Naive thymus-derived CD4-positive, alpha-beta T cell (primary cell): ENCODE measurements at places on chromosomes 1 and 21. TPM values are rescaled to one million over a fixed set of nuclear protein-coding genes. Genes with fewer than 3 reads are reported as not detected.

DNA sequence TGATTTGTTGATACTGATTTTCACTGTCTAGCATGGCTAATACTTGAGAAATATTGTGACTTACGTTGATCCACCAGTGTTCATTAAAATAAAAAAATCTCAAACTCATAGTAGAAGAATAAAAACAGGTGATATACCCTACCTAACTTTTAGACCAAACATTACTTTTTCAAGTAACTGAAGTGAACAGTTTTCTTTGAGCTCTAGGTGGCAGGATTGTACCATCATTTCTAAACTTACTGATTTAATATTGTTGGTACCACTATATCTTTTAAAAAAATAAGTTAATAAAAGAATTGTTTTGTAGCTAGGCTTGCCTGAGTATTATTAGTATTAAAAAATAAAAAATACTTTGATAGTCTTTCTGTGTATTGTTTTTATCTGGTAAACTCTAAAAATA lies 21.5 kb downstream of the CDC73 start:
- no peaks in the 10 kb centered on the region for H3K4me1 ChIP-seq
- peak; percentile 25 for DNase-seq
- H3K4me3 ChIP-seq: no peak overlapping the region
- H3K36me3 ChIP-seq: no peaks in the 10 kb centered on the region
- no peaks in the 10 kb centered on the region for H3K27me3 ChIP-seq

GRCh38 chr1:36665478-36666080 lies 182.9 kb upstream of the CSF3R start:
- H3K27me3 ChIP-seq: no peaks in the 10 kb centered on the region
- no peaks in the 10 kb centered on the region for H3K4me1 ChIP-seq
- DNase-seq: no peak
- H3K36me3 ChIP-seq: no peaks in the 10 kb centered on the region
- H3K27ac ChIP-seq: no peak overlapping the region

GRCh38 chr1:236686815-236687160 lies 489 bp downstream of the ACTN2 start:
- H3K27ac ChIP-seq: no peak overlapping the region
- peak; percentile 0 for DNase-seq
- H3K4me3 ChIP-seq: peak overlapping the region; percentile 54
- H3K27me3 ChIP-seq: peaks cover 10% of the 10 kb centered on the region
- no peaks in the 10 kb centered on the region for H3K36me3 ChIP-seq

DNA sequence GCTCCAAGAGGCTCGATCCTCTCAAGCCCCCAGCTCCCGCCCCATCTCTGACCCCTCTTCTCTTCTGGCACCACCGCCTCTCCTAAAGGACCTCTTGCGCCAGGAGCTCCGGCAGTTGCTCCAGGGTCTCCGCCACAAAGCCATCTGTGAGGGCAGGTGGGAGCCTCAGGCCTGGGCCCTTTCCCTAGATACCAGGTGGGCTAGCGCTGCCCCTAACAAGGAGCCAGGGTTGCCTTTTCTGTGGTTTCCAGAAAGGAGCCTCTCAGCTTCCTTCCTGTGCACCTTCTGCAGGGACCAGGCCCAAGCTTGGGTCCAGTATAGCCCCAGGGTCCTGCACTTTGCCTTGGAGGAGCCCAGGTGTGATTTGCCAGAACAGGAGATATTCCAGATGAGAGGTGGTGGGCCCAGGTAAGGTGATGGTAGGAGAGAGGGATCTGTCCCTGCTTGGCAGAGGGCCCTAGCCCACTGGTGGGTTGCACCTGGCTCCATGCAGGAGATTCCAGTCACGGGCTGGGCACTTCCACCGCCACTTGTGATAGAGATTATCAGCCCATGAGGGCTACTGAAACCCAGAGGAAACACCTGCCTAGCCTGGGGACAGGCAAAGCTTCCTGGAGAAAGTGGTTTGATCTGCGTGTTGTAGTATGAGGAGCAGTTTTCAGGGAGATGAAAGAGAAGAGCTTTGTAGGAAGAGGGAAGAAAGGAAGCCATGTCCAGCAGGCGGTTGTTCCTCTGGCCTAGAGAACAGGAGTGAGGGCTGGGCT lies 1.0 kb downstream of the CCDC24 start:
- no peaks in the 10 kb centered on the region for H3K4me1 ChIP-seq
- H3K36me3 ChIP-seq: no peaks in the 10 kb centered on the region
- no peaks in the 10 kb centered on the region for H3K27me3 ChIP-seq

GRCh38 chr1:47232187-47232874 lies at the start of gene TAL1:
Gene TAL1 (minus strand): TSS chr1:47232225. CDS start chr1:47225888, 6,337 bp downstream.
- no peak within 1 kb of the TSS for H3K27ac ChIP-seq
- peaks cover 23% of the 10 kb centered on the region for H3K27me3 ChIP-seq
- no peak for DNase-seq
- peak within 1 kb of the TSS; percentile 4 for H3K4me3 ChIP-seq
- no peaks in the 10 kb centered on the region for H3K36me3 ChIP-seq
- peaks cover 13% of the 10 kb centered on the region for H3K4me1 ChIP-seq

GRCh38 chr1:121414905-121415304 lies 230.1 kb downstream of the SRGAP2C start:
- DNase-seq: no peak
- H3K4me3 ChIP-seq: no peak overlapping the region
- no peaks in the 10 kb centered on the region for H3K36me3 ChIP-seq
- no peaks in the 10 kb centered on the region for H3K4me1 ChIP-seq
- no peak overlapping the region for H3K27ac ChIP-seq

GRCh38 chr21:36477001-36477400 lies 2.9 kb downstream of the CLDN14 start:
- no peaks in the 10 kb centered on the region for H3K27me3 ChIP-seq
- no peaks in the 10 kb centered on the region for H3K36me3 ChIP-seq
- H3K27ac ChIP-seq: no peak overlapping the region

DNA sequence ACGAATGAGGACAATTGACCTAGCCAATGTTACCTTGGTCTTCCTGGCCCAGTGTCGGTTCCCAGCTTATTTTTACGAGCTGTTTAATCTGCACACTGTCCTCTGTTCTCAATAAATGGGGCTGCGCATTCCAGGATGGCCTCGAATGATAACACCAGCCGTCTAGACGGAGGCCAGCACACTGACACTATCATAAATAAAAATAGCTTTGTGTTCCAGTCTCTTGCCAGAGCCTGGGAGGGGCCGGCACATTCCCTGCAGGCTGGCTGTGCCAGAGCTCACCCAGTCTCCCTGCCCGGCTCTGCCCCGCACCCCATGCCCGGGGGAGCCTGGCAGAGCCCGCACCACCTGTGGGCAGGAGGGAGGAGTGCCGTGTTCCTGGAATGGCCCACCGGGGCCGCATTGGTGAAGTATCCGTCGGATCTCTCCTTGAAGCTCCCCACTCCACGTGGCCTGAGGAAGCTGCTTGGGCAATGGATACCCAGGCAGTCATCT lies 92.1 kb downstream of the SPSB1 start:
- H3K4me1 ChIP-seq: no peaks in the 10 kb centered on the region
- H3K36me3 ChIP-seq: no peaks in the 10 kb centered on the region
- no peak overlapping the region for H3K27ac ChIP-seq
- H3K4me3 ChIP-seq: no peak overlapping the region
- no peaks in the 10 kb centered on the region for H3K27me3 ChIP-seq

GRCh38 chr1:228011721-228012311 lies 5.0 kb downstream of the WNT3A start:
- H3K36me3 ChIP-seq: no peaks in the 10 kb centered on the region
- DNase-seq: peak; percentile 2
- no peaks in the 10 kb centered on the region for H3K27me3 ChIP-seq

DNA sequence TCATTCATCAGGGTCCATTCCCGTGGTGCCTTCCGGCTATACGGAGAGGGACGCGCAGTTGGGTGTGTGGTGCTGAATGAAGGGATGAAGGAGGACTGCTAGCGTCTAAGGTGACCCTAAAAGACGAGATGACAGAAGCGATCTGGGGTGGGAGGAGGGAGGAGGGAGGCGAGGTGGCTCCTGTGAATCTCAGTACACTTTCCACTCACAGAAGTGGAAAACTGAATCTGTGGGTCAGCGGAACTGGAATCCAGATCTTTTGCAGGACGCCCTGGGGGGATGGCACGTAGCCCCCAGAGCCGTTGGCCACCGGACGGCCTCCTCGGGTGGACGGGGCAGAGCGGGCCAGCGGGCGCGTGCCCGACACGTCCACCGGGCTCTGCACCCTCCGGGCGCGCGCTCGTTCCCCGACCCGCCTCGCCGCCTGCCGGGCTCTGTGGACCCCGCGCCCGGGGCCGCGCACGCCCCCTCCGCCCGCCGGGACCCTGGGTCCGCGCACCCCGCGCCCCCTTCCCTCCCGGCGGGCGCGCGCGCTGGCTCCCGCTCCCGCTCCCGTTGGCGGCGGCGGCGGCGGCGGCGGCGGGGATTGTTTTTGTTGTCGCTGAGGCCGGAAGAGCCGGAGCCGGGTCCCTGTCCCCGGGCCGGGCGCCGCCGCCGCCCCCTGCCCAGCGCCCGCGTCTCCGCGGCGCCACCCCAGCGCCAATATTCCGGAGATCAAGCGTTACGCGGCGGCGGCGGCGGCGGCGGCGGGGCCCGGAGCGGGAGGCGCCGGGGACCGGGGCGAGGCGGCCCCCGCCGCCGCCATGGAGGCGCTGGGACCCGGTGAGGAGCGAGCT lies at the start of gene AGO4:
Gene AGO4, plus strand, starts transcription at position 403 of the 836 bp plus-strand sequence. Its CDS starts 401 bp downstream, at position 804.
- H3K27ac ChIP-seq: peak within 1 kb of the TSS; percentile 73
- DNase-seq: peak; percentile 31
- no peaks in the 10 kb centered on the region for H3K36me3 ChIP-seq
- H3K27me3 ChIP-seq: no peaks in the 10 kb centered on the region

DNA sequence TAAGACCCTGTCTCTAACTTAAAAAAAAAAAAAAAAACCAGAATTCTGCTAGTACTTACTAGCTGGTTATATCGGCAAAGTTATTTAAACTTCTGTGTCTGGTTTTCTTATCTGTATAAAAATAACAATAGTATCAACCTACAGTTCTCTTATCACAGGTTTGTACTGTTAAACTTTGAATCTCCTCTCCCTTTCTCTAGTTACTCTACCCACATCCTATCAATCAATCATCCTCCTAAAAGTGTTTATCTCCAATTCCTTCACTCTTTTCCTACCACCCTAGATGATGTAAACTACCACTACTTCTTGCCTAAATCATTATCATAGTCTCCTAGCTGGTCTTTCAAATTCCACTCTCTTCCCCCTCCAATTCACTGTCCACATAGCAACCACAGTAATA lies 27.6 kb downstream of the USP33 start:
- DNase-seq: no peak
- no peak overlapping the region for H3K27ac ChIP-seq
- H3K27me3 ChIP-seq: no peaks in the 10 kb centered on the region
- H3K36me3 ChIP-seq: peaks cover 6% of the 10 kb centered on the region

DNA sequence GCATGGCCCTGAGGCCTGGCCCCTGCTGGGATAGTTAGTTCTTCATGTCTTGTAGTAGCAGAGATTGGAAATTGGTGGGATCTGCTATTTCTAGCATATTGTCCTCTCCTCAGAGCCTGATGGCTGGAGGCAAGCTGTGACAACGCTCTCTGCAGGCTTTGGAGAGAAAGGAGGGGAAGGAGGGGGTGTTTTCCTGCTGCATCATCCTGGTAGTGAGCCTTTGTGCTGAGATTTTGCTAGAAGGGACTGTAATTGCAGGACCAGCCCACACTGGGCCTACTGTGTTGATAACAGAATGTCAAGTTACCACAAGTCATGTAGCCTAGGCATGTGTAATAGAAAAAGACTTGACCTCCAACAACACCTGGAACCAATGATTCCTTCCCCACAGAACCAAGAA lies 351.0 kb downstream of the SIPA1L2 start:
- DNase-seq: no peak
- no peak overlapping the region for H3K4me3 ChIP-seq
- H3K4me1 ChIP-seq: no peaks in the 10 kb centered on the region
- H3K27me3 ChIP-seq: no peaks in the 10 kb centered on the region

- H3K36me3 ChIP-seq: peaks cover 4% of the 10 kb centered on the region
- no peak for DNase-seq
- H3K4me3 ChIP-seq: no peak overlapping the region
- H3K27me3 ChIP-seq: no peaks in the 10 kb centered on the region
- peaks cover 13% of the 10 kb centered on the region for H3K4me1 ChIP-seq
These were observed 4.3 kb downstream of the TAF5L start for GRCh38 chr1:229621663-229622062.

DNA sequence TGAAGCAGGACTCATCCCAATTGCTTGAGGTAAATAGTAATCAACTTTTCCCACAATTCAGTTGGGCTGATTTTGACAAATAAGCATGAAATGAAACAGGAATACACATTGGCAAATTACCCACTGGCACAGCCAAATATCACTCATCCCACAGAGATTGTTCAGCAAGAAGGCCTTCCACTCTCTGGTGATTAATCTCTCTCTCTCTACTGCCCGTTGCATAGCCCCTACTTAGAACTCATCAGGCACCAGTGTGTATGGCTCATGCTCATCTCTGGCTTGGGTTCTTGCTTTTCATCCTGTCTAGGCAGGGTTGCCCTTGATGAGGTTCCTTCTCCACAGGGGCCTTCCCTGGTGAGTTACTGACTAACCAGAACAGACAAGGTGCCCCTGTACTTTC lies 1.1 kb downstream of the BSDC1 start:
- peaks cover 25% of the 10 kb centered on the region for H3K36me3 ChIP-seq
- no peak for DNase-seq
- H3K27ac ChIP-seq: peak overlapping the region; percentile 95

GRCh38 chr1:26323382-26323781 lies 5.6 kb downstream of the CD52 start:
- no peak for DNase-seq
- H3K4me3 ChIP-seq: no peak overlapping the region
- no peaks in the 10 kb centered on the region for H3K27me3 ChIP-seq
- H3K36me3 ChIP-seq: peaks cover 46% of the 10 kb centered on the region

- no peaks in the 10 kb centered on the region for H3K36me3 ChIP-seq
- no peak for DNase-seq
- no peaks in the 10 kb centered on the region for H3K4me1 ChIP-seq
- no peak overlapping the region for H3K27ac ChIP-seq
- no peaks in the 10 kb centered on the region for H3K27me3 ChIP-seq
These were observed 89.0 kb upstream of the SERTAD4 start for GRCh38 chr1:210143465-210144062.

DNA sequence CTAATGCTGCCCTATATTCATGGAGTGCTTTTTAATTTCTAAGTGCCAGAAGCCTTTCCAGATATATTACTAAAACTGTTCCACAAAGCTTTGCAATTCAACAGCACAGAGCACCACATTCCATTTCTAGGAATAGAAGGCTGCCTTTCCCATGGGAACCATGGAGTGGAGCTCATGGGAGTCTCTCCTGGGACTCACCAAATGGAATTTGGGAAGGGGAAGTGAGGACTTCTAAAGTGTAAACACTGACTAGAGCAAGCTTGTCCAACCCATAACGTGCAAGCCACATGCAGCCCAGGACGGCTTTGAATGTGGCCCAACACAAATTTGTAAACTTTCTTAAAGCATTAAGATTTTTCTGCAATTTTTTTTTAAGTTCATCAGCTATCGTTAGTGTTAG lies 190.4 kb upstream of the TNR start:
- no peaks in the 10 kb centered on the region for H3K4me1 ChIP-seq
- H3K36me3 ChIP-seq: peaks cover under 1% of the 10 kb centered on the region
- no peaks in the 10 kb centered on the region for H3K27me3 ChIP-seq
- H3K27ac ChIP-seq: no peak overlapping the region
- no peak for DNase-seq
- H3K4me3 ChIP-seq: no peak overlapping the region

Gene COL11A1
- total RNA-seq: not detected

Gene HAPLN2
- total RNA-seq: not detected in 2 replicates

Gene CR1L
- total RNA-seq: not detected

Gene ZBTB8A
- 0.07 and 0.10 TPM in 2 replicates for total RNA-seq

Gene SLC50A1
- 26.6 TPM for total RNA-seq

Gene BCAN
- total RNA-seq: not detected

Gene SLFNL1
- 0.20 and 0.29 TPM in 2 replicates for total RNA-seq
